ENCODE measurements at places on chromosomes 13 and 19. TPM values are rescaled to one million over a fixed set of nuclear protein-coding genes. Genes with fewer than 3 reads are reported as not detected.

EID2 gene
- 15.0 TPM for total RNA-seq

GPR4 gene
- not detected for total RNA-seq

ZNF560 gene
- 0.11 TPM for total RNA-seq

ZNF317 gene
- total RNA-seq = 48.7 TPM

HIPK4 gene
- not detected for total RNA-seq

NOVA2 gene
- not detected for total RNA-seq

ZNF8 gene
- 10.2 TPM for total RNA-seq

PLIN3 gene
- total RNA-seq = 89.4 TPM

PGLYRP1 gene
- total RNA-seq = not detected
